Activated T-helper 2 cell treated with anti-CD3 and anti-CD28 coated beads, Interferon-gamma antibody, Interleukin-2, Interleukin-4, amounts not matched to agents 10 μg/mL and 5 μg/mL and 100 μg/mL, durations not matched to agents 14 hours and 24 hours and 36 hours (primary cell): ENCODE measurements at places on chromosomes 3 and 15.

GRCh38 chr3:18767756-18768303, 342.7 kb upstream of the SATB1 start:
- DNase-seq: no peak

DNA sequence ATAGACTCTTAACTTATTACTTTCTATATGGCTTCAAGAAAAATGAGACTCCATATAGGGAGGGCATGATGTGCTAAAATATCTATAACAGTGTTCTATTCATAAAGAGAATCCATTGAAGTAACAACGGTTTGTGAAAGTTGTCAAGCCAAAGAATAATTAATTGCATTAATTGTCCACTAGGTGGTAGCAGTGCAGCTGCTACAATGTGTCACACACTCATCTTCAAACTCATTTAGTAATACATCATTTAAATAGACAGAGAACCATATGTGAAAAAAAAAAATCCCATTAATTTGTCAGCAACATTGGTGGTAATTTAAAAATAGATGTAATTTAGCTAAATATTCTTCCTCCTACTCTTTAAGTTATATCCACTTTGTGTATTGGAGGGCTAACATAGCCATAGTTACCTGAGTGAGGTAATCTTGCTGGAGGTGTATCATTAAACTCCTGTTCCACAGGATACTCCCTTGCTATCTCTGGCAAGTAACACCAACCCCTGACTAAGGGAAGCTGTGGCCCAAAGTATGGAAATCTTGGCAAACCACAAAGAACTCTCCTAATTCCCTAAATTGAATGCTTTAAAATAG, 3.7 kb upstream of the CPA3 start:
- DNase-seq: no peak

DNA sequence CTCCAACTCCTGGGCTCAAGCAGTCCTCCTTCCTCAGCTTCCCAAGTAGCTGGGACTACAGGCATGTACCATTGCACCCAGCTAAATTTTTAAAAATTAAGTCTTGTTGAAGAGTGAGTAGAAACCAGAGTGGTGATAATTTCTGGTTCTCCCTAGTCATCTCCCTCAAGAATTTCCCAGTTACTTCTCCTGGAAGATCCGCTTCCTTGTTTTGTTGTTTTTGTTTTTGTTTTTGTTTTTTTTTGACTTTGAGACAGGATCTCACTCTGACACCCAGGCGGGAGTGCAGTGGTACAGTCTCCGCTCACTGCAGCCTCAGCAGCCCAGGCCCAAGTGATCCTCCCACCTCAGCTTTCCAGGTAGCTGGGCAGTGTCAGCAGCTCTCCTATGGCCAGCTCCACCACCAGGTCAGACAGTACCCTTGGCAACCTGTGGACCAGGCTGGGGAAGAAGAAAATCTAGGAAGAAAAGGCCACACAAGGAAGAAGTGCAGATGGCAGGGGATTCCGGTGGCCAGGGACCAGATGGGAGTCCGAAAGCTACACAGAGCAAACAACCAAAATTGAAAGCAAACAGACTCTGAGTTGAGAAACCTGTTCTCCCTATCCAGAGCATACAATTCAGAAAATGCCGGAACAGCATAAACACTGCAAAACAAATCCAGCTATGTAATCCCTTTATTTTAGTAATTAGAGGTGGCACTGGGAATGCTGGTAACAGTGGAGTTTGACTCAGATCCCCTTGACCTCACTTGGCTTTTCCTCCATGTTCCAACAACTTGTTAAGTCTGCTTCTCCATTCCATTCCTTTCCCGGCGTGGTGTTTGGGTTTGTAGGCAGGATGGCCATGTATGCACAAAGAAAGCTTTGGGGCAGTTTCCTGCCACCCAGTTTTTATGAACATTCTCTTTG, 266.6 kb upstream of the CTDSPL start:
- DNase-seq: no peak

GRCh38 chr15:69825941-69826818, 271.5 kb downstream of the TLE3 start:
- DNase-seq: no peak

DNA sequence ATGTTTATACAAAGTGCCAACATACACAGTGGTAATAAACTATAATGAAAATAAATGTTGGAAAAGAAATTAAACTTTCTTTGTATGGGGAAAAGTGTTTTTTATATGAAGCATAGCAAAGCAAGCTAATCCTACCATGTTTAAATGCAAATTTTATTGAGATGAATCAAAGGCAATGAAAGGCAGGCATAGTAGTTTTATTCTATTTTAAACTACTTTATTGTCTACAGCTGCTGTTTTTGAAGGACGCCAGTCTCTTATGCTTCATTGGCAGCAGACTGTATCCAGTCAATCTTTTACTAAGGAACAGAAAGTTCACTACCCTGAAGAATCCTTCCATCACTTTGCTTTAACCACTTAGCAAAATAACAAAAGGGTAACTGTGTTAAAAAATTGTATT, 761.0 kb downstream of the ROBO2 start:
- DNase-seq: no peak

- no peak for DNase-seq
These were observed 24.7 kb downstream of the MAGI1 start for GRCh38 chr3:66014056-66014455.

- DNase-seq: no peak
These were observed 24.3 kb upstream of the PLXNA1 start for GRCh38 chr3:126958638-126959085.
